ENCODE measurements at places on chromosomes 3 and 15.

GRCh38 chr15:49876401-49877038, 242.5 kb downstream of the ATP8B4 start:
- DNase-seq = no peak

- DNase-seq = peak; percentile 95
These were observed 326.3 kb upstream of the ICE2 start for GRCh38 chr15:60804986-60805949.

DNA sequence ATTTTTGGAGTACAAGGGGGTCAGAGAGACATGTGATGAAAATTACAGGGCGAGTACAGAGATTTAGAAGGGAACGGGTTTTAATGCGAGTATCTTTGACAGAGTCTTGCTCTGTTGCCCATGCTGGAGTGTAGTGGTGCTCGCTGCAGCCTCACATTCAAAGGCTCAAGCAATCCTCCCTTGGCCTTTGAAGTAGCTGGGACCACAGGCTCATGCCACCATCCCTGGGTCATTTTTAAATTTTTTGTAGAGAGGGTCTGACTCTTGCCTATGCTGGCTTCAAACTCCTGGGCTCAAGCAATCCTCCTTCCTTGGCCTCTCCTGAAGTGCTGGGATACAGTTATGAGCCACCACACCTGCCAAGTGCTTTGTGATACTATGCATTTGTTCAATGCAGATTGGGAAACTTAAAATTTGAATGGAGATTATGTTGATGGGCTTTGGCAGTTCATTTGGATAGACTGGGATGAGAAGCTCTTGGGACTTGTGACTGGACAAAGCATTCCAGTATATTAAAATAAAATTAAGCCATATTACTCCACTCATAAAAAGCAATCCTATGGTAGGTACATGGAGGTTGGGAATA, 4.0 kb upstream of the LMLN start:
- no peak for DNase-seq

GRCh38 chr3:16372362-16373292, 107.6 kb downstream of the OXNAD1 start:
- no peak for DNase-seq

DNA sequence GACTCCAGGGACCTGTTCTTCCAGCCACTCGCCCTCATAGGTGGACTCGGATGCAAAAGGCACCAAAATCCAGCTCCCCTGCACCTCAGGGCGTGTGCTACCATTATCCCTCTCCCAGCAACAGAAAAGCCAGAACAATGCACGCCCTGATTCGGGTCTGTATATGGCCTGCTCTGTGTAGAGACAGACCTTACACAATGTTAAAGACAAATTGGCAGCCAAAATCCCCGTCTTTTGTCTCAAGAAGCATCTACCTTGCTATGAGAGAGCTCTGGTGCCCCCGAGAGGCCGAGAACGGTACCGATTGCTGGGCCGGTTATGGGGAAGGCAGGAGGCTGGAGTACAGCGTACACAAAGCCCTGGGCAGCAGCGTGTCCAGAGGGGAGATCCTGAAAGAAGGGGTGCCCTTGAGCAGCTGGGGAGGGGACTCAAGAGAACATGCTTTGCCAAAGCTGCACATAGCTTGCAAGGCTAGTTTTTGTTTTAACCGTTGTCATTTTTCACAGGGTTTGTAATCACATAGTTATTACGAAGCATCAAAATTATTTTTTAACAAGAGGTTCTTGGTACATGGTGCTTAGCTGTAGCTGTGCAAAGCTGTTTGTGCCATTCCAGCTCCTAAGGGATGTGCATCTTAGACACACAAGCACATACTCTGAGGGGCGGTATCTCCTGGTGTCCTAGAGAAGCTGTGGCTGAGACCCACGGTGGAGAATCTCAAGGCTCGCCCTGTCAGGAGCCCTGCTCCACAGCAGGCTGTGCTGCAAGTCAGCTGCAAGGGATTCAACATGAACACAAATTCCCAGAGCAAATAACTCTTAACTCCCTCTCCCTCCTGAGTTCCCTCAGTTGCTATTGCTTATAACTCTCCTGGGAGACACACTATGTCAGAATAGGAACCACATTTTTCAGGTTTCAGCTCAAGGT, 461.5 kb upstream of the PPP2R3A start:
- DNase-seq = peak; percentile 54
